HepG2 (cell line): ENCODE measurements at places on chromosomes 6 and 20. TPM values are rescaled to one million over a fixed set of nuclear protein-coding genes. Genes with fewer than 3 reads are reported as not detected.

The RFX6 gene
- not detected in 2 replicates for total RNA-seq

GRCh38 chr6:16322666-16323312 lies 84.4 kb downstream of the GMPR start:
- H3K27me3 ChIP-seq, result no peaks in the 10 kb centered on the region
- no peak for DNase-seq
- H3K36me3 ChIP-seq, result peaks cover 40% of the 10 kb centered on the region; the same call in 2 of the 3 replicates
- no peak overlapping the region for H3K4me3 ChIP-seq

The CDC40 gene
- total RNA-seq, result 21.5 and 36.2 TPM in 2 replicates

The TSPYL4 gene
- 19.7 and 24.0 TPM in 2 replicates for total RNA-seq

The ARMH2 gene
- total RNA-seq, result not detected in 2 replicates

DNA sequence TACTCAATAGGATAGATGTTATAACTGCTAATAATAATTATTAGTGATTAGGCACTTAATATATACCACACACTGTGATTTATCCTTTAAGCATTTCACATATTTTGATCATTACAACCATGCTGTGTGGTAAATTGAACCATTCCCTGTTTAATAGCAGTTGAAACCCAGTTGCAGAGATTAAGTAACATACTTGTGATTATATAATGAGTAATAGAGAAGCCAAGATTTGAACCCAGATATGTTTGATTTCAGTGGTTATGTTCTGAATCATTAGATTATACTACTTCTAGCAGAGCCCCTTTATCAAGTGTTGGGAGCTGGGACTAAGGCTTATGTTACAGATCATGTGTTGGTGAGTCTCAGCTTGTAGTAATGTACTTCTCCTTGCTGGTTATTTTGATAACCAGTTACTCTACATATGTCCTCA lies 44.1 kb downstream of the STK4 start:
- H3K4me1 ChIP-seq, result peaks cover 9% of the 10 kb centered on the region; the same call in 1 of the 2 replicates
- H3K4me3 ChIP-seq, result no peak overlapping the region
- H3K36me3 ChIP-seq, result peaks cover 9% of the 10 kb centered on the region
- DNase-seq, result no peak
- H3K27me3 ChIP-seq, result no peaks in the 10 kb centered on the region
- H3K27ac ChIP-seq, result no peak overlapping the region
